ENCODE measurements at places on chromosomes 3 and 15.

DNA sequence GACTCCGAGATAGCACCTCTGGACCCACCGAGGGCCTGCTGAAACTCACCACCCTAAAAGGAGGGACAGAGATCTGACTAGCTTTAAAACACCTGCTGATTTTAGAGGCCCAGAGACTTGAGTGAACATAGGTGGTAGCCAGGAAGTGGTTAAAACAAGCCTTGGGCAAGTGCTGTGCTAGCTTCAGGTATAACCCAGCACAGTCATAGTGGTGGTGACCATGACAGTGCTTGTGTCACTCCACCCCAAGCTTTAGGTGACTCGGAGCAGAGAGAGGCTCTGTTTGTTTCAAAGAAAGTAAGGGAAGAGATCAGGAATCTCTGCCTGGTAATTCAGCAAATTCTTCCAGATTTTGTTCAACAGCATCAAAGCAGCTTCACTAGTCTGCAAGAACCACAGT, 641.1 kb upstream of the BCHE start:
- DNase-seq = no peak

- DNase-seq = no peak
These were observed 15.2 kb upstream of the MME start for GRCh38 chr3:155064920-155065319.

GRCh38 chr15:47398594-47398993, 318.7 kb upstream of the SEMA6D start:
- no peak for DNase-seq

GRCh38 chr3:81315030-81315429, 446.4 kb downstream of the GBE1 start:
- DNase-seq = no peak

DNA sequence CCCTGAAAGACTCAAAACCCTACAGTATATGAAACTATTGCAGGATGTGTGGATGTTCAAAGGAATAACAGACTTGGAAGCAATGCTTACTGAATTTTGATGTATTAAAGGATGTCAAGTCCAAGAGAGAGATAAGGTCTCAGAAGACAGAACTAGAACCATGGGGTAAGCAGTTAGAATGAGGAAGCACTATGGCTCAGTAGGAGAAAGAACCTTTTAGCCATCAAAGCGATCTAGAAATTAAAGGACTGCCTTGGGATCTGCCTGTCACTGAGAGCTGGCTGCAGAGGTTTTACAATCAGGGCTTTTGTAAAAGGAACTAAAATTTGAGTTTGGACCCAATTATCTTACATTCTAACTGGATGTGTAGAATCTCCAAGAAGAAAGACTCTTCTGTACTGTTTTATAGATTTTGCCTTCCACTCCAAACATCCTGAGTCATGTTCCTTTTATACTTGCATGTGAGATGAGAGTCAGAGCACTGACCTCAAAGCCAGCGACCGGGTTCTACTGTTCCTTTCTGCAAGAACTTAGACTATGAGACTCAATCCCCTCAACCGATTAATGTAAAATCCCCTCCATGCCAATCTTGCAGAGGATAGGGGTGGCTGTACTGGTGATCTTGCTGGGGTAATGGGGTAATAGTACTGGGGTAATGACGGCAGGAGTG, 412.3 kb upstream of the TPRG1 start:
- no peak for DNase-seq

- DNase-seq = no peak
These were observed 3.9 kb downstream of the CIAO2A start for GRCh38 chr15:64089543-64090280.

GRCh38 chr3:136332776-136333175, 82.6 kb downstream of the PCCB start:
- DNase-seq = no peak

- DNase-seq = no peak
These were observed 5.3 kb downstream of the TNFSF10 start for GRCh38 chr3:172517859-172518466.

DNA sequence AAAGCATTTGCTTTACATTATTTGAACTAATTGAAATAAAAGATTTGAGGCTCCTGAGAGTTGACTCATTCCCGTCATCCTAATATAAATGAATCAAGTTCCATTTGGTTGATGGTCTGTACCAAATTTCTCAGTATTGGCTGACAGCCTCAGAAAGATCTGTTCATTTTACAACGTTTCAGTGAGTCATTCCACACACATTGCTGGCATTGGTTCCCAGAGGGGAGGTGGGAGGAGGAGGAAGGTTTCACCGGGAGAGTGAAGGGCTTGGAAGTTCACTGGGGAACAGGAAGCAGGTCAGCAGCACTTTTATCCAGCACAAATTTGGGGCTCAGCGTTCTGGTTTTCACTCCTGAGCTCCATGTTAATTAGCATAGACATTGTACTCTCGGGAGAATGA, 176.7 kb upstream of the CADPS start:
- DNase-seq = no peak

DNA sequence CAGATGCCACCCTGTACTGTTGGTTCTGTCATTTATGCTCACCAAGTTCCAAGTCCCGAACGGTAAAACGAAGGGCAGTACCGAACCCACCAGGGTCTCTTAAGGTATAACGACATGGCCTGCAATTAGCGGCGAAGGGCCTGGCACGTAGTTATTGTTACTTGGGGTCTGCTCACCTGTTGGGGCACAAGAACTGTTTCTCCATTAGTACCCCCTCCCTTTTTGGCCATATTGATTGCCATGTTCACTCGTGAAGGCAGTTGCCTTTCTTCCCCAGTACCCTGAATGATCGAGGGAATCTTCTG, 435 bp downstream of the IL17RB start:
- no peak for DNase-seq

GRCh38 chr15:99050328-99050980, 42.9 kb upstream of the PGPEP1L start:
- no peak for DNase-seq

DNA sequence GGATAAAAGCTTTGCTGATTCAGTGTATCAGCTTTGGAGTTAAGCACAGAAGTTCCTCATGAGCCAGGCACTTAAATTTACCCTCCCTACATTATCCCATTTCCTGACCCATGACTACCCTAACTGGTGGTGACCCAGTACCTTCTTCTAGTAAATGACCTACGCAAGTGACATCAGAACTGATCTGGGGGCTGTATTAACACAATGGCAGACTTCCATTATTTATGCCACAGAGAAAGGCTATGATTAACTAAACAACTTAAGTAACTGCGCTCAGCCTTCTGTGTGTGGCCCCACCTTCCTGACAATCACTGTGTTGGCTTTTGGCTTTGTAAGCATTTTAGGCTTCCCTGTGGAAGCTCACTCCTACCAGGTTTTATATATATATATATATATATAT, 1.9 kb downstream of the MB21D2 start:
- DNase-seq = no peak

- DNase-seq = no peak
These were observed 6.5 kb upstream of the BCL2A1 start for GRCh38 chr15:79977431-79978054.

DNA sequence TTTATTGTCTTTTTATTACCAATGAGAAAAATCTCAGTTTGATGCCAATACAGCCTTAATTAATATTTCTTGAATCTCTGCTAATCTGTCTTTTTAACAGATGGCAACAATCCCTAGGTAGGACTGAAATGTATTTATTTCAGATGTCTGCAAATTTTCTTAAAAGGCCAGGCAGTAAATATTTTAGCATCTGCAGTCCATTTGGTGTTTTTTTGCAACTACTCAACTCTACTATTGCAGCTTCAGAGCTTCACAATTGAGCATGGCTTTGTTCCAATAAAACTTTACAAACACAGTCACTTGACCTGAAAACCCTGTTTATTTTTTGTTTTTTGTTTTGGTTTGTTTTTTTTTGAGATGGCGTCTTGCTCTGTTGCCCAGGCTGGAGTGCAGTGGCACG, 82.7 kb downstream of the RARB start:
- no peak for DNase-seq

- no peak for DNase-seq
These were observed 32.5 kb upstream of the ARL14 start for GRCh38 chr3:160644491-160644890.

DNA sequence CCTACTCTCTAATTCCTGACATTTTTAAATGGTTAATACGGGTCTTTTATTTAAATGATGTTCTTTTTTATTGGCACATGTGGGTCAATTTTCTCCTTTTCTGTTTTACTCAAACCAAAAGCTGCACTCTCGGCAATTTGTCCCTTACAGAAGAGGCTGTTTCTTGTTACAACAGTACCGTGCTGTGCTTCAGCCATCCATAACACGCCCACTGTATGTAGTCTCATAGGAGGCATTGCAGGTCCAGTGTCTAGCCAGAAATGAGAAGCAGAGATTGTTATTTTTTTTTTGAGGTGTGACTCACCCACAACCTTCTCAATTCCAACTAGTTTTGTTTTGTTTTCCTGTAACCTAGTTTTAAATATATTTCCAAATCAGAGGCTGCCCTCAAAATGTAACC, 164.6 kb downstream of the GMNC start:
- DNase-seq = no peak

- DNase-seq = no peak
These were observed 597 bp upstream of the CAMK1 start for GRCh38 chr3:9770276-9770812.

- no peak for DNase-seq
These were observed 18.5 kb downstream of the SEC11A start for GRCh38 chr15:84697236-84697990.

DNA sequence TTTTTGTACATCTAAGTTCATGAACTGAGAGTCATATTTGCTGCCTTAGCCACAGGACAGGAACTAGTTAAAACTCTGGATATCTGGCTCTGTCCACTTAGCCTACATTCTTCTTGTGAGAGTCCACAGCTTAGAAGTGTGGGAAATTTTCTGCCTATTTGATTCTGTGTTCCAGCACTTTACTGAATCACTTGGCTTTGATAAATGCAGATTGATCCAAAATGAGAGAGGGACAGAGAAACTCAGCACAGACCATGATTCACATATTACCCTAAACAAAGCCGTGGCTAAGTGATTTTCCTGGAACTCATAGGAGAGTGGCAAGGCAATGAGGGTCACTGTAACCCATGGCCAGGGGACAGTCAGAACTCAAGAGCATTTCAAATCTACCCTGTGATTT, 87.5 kb upstream of the CADPS start:
- DNase-seq = no peak

GRCh38 chr3:122795674-122796195, 866 bp downstream of the SLC49A4 start:
- no peak for DNase-seq

DNA sequence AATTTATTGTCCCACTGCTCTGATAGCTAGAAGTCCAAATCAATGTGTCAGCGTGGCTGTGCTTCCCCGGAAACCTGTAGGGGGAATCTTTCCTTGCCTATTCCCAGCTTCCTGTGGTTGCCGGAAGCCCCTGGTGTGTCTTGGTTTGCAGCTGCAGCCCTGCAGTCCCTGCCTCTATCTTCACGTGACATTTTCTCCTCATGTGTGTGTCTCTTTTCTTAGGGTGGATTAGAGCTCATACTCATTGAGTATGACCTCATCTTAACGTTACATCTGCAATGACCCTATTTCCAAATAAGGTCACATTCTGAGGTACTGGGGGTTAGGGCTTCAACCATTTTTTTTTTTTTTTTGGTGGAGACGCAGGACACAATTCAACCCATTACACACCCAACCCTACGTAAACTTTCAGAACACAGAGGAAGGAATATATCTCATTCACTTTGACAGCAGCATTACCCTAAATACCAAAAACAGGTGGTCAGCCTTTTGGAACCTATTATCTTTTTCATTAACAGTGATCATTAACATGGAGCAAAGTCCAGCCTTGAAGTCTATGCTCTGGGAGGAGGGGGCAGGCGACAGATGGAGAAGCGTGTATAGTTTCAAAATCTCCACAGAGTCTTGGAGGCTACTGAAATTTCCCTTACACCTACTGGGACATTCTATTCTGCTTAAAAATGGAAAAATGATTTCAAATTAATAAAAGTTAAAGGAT, 88.6 kb downstream of the RYK start:
- DNase-seq = no peak

- DNase-seq = no peak
These were observed 88.5 kb downstream of the LINGO1 start for GRCh38 chr15:77544162-77544561.

DNA sequence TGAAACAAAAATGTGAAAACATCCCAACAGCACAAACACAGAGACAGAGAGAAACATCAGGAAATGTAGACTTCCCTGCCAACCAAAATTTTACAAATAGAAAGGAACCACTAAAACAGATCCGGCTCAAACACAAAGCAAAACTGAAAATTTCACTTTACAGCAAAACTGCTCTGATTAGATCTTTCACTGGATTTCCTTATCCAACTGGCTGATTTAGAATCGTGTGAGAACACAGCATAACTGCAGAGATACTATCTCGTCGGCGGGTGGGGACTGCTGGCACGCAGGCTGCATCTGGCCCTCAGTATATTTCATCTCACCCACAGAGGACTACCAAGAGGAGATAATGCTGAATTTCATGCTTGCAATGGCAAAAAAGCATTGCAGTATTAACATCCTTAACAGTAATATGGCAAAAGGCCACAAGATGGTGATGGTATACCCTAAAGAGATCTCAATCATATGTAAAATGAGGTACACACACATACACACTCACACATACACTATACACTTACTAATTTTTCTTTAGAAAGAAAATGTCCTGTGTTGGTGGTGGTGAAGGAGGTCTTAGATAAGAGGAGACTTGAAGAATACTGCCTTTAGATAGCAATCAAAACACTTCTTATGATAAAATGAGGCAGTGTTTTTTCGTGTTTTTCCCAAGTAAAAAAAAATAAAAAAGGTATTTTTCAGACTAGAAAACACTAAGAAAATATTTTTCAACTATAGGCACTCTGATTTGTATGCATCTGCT, 10.6 kb upstream of the LEO1 start:
- DNase-seq = no peak

DNA sequence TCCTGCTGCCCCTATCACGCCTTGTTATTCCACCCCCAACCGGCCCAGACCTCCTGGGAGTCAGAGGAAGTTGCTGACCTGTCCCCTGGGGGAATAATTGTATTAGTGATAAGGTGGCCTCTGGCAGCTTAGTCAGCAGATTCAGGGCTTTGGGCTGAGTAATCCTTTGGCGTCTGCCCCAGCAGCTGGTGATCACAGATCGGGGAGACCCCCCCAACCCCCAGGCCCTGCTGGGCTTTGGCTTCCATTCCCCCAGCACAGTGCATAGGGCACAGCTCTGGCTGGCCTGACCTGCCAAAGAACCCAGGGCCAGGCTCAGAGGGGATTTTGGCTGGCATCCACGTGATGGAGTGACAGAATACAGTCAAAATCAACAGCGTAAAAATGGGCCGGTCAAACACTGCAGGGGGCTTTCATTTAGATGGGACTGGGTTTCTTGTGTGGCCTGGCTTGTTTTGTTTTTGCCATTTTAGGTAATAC, 3.9 kb upstream of the NR2E3 start:
- no peak for DNase-seq

- no peak for DNase-seq
These were observed 48.0 kb downstream of the TPRA1 start for GRCh38 chr3:127542441-127542952.

DNA sequence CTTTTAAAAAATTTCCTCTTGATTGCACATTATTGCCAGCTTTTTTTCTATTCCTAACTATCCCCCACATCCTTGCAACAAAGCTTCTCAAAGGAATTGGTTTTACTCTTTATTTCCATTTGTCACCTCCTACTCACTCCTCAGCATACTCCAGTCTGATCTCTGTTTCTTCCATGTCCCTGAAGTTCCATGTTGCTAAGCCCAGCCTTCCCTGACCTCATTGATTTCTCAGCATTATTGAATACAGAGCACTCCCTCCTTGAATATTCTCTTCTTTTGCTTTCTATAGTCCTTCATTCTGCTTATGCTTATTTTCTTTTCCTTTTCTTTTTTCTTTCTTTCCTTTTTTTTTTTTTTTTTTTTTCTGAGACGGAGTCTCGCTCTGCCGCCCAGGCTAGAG, 10.7 kb downstream of the ARID3B start:
- DNase-seq = no peak
